ENCODE measurements at places on chromosomes 5 and 9. TPM values are rescaled to one million over a fixed set of nuclear protein-coding genes. Genes with fewer than 3 reads are reported as not detected.

Gene PANK3
- total RNA-seq: 18.3 TPM

Gene PCDHGA4
- 1.0 TPM for total RNA-seq

Gene GPRIN1
- 9.2 TPM for total RNA-seq

Gene PCDH12
- total RNA-seq: under 0.01 TPM

Gene LHX6
- not detected for total RNA-seq

Gene SOX30
- 0.15 TPM for total RNA-seq

Gene RELL2
- 1.9 TPM for total RNA-seq

Gene PCDHB13
- total RNA-seq: under 0.01 TPM

Gene FOXD4L6
- total RNA-seq: not detected

Gene LCN15
- not detected for total RNA-seq

Gene ENTREP1
- total RNA-seq: not detected

Gene LCN1
- not detected for total RNA-seq

Gene DMRTA1
- total RNA-seq: 0.17 TPM

Gene TRIM23
- total RNA-seq: 9.8 TPM

Gene ADGRV1
- 0.17 TPM for total RNA-seq

Gene IL17B
- total RNA-seq: not detected

Gene PCDHA8
- total RNA-seq: not detected

Gene CDKN2AIPNL
- 58.0 TPM for total RNA-seq

Gene MYOT
- total RNA-seq: not detected

Gene AQP7
- total RNA-seq: not detected

Gene FLT4
- 0.45 TPM for total RNA-seq

Gene PCDHGB7
- 7.2 TPM for total RNA-seq

Gene GPX8
- 137 TPM for total RNA-seq

Gene STPG3
- total RNA-seq: not detected

All from bronchus fibroblast of lung (primary cell).